ENCODE measurements at places on chromosomes 1 and 21.
A peak's percentile ranks its signal among the peaks of the same experiment; 100 is the strongest.

GRCh38 chr21:33265664-33266049, 510 bp upstream of the IL10RB start:
- peak; percentile 54 for DNase-seq

GRCh38 chr1:24870551-24871195, 59.4 kb downstream of the RUNX3 start:
- DNase-seq = no peak

- DNase-seq = no peak
Measured at GRCh38 chr1:8625981-8626898, 191.2 kb downstream of the RERE start.

DNA sequence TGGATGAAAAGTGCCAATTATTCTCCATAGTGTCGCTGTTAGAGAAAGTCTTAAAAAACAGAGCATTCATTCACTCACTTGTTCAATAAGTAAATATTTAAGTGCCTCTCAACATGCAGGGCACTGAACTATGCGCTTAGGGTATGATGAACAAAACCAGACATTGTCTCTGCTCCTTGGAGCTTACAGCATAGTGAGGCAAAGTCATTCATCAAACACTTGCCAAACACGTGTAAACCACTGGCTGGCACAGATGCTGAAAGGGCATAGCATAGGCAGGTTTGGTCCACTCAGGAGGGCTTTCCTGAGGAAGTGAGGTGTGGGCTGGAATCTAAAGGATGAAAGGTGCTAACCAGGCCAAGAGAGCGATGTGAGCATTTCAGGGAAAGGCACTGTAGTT, 27.6 kb upstream of the RD3 start:
- DNase-seq = no peak

- DNase-seq = no peak
Measured at GRCh38 chr1:57204091-57204490, 219.8 kb downstream of the DAB1 start.

GRCh38 chr1:99306644-99307043, 42.4 kb downstream of the PLPPR4 start:
- no peak for DNase-seq

- DNase-seq = no peak
Measured at GRCh38 chr1:31797216-31797615, 18.6 kb downstream of the SPOCD1 start.

DNA sequence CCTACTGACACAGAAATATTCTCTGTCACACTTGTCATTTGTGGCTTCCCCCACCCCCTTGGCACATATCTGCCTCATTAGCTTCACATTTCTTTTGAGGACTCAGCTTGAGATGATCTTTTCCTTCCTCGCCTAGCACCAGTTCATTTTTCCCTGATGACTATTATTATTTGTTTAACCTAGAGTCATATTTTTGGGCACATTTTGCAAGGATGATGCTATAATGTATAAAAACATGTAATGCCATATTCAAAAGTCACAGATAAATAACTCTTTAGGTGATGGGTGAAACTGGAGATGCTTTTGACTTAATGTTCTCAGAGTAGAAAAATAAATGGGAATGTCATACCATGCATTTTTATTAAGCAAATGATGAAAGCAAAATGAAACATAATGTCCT, 202.7 kb downstream of the BACH1 start:
- DNase-seq = no peak

DNA sequence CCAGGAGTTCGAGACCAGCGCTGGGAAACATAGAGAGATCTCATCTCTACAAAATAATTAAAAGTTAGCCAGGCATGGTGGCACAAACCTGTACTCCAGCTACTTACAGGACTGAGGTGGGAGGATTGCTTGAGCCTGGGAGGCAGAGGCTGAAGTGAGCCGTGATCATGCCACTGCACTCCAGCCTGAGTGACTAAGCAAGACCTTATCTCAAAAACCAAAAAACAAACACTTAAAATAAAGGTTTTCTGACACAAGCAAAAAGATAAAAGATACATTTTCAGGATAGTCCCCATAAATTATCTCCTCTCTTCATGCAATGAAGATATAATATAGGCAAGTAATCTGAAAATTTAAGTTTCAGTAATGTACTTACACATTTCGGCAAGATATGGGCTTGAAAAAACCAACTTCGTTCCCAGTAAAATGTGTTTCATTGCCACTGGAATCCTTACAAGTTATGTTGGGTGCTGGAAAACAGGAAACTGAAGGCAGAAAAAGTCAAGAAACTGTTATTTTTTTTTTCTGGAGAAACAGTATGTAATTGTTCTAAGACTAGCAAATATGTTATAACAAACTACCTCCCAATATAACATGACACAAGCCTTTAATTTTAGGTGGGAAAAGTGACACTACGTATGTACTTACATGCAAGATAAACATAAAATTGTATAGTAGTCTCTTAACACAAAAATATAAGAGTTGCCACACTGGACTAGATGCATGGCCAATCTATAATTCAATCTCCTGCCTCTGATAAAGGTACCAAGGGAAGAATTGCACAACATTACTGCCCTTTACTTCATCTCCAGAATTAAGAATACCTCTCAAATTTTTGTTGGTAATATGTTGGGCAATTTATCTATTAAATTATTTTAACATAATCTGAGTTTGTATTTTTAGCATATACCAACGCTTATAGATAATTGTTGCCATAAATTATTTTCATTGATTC, 15.7 kb downstream of the TM2D1 start:
- DNase-seq = no peak

GRCh38 chr1:91712981-91713841, 172.7 kb downstream of the TGFBR3 start:
- DNase-seq = no peak

- DNase-seq = no peak
Measured at GRCh38 chr1:247332623-247333361, 1.1 kb upstream of the ZNF496 start.

GRCh38 chr1:20194224-20194623, 7.9 kb upstream of the PLA2G2C start:
- DNase-seq = no peak

- DNase-seq = peak; percentile 76
Measured at GRCh38 chr1:185170291-185170848, 13.4 kb downstream of the SWT1 start.

- no peak for DNase-seq
Measured at GRCh38 chr1:24735509-24736375, 9.5 kb upstream of the CLIC4 start.

DNA sequence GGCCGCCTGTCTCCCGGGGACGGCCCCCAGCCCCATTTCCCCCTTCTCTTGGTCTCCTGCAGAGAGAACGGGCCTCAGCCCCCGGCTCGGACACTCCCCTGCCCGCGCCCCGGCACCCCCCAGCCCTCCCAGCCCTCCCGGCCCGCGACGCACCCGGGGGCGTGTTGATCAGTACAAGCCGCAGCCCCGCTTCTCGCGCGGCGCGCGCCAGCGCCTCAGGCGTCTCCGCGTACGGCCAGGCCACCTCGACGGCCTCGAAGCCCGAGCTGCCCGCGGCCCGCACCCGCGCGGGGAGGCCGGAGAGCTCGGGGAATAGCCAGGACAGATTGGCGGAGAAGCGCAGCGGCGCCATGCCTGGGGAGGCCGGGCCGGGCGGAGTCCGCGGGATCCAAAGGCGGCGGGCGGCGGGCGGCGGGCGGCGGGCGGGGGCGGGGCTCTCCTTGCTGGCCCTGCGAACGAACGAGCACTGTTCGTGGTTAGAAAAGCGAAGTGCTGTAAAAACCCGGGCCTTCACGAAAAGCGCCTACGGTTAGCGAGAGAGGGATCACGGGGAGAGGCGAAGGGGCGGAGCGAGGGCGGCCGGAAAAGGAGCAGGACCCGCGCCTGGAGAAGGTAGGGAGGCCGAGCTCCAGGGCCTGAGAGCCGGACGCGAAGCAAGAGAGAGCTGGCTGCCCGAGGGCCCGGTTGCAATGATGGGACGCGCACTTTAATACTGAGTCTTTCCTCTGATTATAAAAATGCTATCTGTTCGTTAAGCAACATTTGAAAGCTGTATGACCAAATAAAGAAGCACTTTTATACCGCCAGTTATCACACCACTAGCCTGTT, at the start of gene HYI:
Gene HYI (minus strand): TSS at position 490 of the 828 bp plus-strand sequence. CDS start 138 bp downstream, at position 352.
- peak; percentile 84 for DNase-seq

DNA sequence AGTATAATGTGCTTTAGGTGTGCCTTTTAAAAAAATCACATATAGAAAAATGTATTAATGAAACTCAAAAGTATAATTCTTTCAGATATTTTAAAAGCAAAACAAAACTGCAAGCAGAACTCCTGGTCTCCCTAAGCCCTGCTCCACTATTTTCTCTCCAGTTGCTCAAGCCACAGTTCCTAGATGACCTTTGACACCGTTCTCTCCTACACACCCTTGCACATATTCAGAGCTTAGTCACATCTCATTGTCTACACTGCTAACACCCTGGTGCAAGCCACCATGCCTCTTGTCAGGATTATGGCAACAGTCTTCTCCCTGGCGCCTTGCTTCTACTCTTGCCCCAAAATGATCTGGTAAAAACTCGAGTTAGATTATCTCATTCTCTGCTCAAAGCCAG, 50.2 kb upstream of the ROR1 start:
- DNase-seq = no peak

DNA sequence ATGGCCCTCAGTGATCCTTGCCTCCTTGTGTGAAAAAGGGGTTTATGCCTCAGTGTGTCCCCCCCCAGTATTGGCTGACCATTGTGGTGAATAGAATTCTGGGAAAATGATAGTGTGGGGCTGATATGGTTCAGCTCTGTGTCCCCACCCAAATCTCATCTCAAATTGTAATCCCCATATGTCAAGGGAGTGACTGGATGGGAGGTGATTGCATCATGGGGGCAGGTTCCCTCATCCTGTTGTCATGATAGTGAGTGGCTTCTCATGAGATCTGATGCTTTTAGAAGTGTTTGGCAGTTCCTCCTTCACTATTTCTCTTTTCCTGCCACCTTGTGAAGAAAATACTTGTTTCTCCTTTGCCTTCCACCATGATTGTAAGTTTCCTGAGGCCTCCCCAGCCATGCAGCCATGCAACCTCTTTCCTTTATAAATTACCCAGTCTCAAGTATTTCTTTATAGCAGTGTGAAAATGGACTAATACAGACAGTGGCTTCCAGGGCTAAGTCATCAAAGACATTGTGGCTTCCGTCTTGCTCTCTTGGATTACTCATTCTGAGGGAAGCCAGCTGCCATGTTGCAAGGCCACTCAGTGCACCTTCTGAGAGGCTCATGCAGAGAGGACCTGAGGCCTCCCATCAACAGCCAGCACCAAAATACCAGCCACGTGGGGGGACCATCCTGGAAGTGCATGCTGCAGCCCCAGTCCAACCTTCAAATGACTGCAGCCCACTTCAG, 40.6 kb upstream of the SOD1 start:
- DNase-seq = no peak

DNA sequence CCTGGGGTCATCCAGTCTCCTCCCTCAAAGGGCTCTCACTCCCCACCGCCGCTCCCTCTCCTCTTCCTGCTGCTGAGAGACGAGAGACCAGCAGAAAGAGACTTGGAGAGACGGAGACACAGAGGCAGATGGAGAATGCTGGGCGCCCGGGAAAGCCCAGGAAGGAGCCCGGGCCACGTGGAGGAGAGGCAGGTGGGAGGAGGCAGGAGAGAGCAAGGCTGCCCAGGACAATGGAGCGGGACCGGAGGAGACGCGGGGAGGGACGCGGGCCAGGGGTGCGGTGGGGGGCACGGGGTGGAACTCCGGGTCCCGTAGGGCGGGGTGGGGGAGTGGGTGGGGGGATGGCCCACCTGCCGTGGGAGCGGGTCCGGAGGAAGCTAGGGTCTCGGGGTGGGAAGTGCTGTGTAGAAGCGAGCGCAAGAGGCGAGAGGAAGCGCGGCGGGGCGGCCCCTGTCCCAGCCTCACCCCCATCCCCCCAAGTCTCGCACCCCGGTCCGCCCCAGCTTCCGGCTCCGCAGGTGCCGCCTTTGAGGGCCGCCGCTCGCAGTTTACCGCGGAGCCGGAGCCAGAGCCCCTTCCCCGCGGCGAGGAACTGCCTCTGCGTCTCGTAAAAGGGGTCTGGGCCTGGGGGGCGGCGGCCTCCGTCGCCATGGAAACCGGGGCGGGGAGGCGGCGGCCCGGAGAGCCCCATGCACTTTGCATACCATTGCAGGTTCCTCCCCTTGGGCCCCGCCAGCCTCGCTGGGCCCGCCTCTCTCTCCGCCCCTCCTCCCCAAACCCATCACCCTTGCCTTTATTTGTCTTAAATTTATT, 11.7 kb upstream of the EPHA2 start:
- peak; percentile 42 for DNase-seq

Measured in MM.1S (cell line).